ENCODE measurements at places on chromosomes 4 and X.

- no peak for DNase-seq
Measured at GRCh38 chr4:59339631-59340030, 1860.5 kb upstream of the ADGRL3 start.

DNA sequence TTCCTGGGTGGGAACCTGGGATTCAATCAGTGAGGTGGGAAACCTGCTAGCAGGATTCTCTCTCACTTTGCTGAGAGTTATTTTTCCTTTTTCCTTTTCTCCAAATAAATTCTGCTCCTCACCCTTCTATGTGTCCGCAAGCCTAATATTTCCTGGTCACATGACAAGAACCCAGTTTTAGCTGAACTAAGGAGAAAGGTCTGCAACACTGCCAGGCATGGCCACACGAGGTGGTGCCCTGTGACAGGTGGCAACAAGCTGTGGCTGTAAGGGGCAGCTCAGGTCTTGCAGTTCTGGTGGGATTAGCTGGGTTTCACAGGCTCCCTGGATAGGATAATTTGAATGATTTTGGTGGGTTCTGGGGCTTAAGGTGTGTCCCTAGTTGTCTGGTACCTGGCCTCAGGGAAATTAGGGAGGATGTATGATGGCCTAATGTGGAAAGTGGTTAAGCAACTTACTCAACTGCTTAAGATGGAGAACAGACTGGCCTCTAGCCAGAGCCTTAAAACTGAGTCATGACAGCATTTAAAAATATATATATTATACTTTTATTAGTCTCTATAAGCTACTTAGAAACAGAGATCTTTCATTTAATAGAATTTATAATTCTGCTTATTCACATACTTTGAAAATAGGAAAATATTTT, 215.0 kb downstream of the IL15 start:
- no peak for DNase-seq

DNA sequence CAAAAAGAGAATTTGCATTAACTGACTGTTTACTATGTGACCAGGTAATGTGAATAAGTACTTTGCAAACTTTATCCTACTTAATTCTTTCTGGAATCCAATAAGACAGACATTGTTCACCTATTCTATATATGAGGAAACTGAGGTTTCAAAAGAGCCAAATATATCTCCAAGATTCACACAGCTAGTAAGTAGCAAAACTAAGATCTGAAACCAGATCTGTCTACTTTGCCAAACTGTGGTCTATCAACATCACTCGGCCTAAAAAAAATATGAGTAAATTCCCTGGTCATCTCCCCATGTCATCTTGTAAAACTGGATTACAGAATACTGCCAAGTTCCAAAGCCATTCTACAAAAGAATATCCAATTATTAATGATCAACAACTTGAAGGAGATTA, 52.8 kb downstream of the ANAPC10 start:
- DNase-seq, result no peak

- no peak for DNase-seq
Measured at GRCh38 chrX:19639813-19640462, 124.6 kb upstream of the MAP3K15 start.

GRCh38 chr4:41545238-41545637, 7.3 kb downstream of the LIMCH1 start:
- DNase-seq, result no peak

- no peak for DNase-seq
Measured at GRCh38 chrX:43266487-43266886, 389.6 kb upstream of the MAOA start.

DNA sequence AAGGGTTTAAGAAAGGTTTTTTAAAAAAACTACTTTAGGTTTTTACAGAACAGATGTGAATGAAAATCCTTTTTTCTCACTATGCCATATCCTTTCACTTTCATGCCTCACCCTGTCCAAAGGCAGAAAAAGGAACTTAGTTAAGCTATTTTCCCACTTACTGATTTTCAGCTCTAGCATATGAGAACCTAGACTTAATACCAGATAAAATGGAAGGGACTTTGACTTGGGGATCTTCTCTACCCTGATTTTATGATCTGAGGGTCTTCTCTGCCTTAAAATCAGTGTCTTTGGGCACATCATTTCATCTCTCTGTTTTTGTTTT, 42.4 kb downstream of the FNIP2 start:
- no peak for DNase-seq

DNA sequence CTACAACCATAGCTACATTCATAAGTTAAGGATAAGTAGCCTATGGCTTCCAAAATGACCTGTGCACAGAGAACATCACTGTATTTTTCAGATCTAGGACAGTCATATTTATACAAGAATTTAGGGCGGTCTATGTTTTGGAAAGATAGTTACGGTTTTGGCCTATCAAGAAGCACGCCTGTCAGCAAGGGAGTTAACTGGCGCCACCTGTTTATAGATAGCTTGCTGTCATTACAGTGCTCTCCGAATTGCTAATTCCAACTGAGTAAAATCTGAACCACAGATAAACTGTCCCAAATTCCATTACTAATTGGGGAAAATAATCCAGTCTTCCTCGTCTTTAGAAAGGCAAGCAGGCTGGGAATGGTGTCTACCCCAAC, 646 bp downstream of the ABCB7 start:
- no peak for DNase-seq

GRCh38 chr4:76803522-76803921, 94.4 kb downstream of the SOWAHB start:
- no peak for DNase-seq

- DNase-seq, result no peak
Measured at GRCh38 chr4:26073886-26074560, 160.0 kb downstream of the SMIM20 start.

- DNase-seq, result no peak
Measured at GRCh38 chrX:39814391-39814790, 283.4 kb downstream of the BCOR start.

DNA sequence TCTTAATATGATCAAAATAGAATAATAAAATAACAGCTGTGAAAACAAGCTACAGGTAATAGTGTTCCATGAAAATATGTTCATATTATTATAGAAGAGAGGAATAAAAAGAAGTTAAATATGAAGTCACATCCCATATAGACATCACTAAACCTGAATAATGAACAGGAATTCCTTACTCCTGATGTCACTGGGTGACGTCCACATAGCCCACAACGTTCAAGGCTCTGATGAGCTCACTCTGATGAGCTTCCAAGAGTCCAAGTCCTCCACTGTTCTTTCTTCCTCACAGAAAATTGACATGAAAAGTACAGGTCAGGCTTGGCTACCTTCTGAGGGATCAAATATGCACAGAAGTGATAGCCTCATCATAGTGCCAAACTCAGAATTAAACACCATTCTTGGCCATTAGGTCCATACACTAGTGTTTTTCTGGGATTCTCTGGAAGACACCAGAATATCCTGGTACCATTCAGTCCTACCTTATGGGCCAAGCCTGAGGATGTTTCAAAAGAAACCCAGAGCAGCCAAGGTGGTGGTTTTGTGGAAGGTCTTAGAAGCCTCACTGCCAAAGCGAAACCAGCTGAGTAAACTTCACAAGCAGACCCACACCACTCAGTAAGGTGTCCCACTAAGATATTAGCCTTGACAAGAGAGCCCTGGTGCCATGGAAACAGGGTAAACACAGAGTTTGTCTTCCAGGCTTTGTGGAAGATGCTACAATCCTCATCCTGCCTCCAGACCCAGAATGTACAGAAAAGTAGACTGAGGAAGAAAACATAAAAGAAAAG, 138.4 kb upstream of the HHIP start:
- no peak for DNase-seq

- DNase-seq, result no peak
Measured at GRCh38 chrX:149950681-149951080, 12.4 kb upstream of the EOLA2 start.

- DNase-seq, result peak; percentile 85
Measured at GRCh38 chrX:17635231-17635630, 102.1 kb upstream of the SCML1 start.

- no peak for DNase-seq
Measured at GRCh38 chr4:168421671-168422070, 58.6 kb downstream of the DDX60L start.

GRCh38 chr4:4941751-4942150, 77.5 kb downstream of the CYTL1 start:
- no peak for DNase-seq

GRCh38 chr4:126947536-126947935, 685.2 kb upstream of the INTU start:
- DNase-seq, result no peak

GRCh38 chr4:113248320-113248719, 198.9 kb downstream of the ANK2 start:
- peak; percentile 83 for DNase-seq

DNA sequence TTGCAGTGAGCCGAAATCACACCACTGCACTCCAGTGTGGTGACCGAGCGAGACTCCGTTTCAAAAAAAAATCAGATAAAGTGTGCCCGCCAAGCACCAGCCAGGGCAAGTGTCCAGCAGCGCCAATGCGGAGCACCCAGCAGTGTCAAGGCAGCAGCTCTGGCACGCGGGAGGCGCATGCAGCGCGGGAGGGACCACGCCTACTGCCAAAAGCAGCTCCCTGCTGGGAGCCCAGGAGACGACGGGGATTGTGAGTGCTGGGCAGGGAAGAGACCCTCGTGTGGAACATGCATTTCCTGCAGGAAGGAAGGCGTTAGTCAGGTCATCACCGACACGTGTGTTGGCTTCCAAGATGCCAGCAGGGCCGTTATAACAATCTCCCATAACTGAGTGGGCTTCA, 10.4 kb downstream of the FAM53A start:
- no peak for DNase-seq

DNA sequence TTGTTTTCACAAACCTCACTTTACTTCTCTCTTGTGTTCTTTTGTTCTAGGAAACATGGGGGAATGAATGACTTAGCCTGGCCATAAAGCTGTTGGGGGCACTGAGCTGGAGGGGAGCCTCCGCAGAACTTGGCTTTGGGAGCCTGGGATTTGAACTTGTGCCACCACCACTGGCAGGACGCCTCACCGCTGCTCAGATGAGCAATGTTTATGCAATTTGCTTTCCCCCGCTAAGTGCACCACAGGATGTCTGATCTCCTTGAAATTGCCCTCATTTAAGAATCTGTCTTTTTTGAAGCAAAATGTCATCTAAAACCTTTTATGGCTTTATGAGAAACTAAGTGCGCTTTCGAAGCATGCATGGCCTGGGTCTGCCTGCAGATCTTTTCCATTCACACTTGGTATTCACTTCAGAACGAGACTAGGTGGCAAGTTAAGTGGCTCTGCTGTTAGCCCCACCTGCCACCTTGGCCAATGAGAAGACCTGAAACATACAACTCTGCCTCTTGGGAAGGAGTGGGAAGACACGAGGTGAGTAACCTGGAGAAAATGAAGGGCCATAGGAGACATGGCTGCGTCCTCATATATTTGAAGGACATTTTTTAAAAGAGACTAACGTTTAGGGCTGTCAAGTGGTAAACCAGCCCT, 119.3 kb downstream of the LDB2 start:
- no peak for DNase-seq

DNA sequence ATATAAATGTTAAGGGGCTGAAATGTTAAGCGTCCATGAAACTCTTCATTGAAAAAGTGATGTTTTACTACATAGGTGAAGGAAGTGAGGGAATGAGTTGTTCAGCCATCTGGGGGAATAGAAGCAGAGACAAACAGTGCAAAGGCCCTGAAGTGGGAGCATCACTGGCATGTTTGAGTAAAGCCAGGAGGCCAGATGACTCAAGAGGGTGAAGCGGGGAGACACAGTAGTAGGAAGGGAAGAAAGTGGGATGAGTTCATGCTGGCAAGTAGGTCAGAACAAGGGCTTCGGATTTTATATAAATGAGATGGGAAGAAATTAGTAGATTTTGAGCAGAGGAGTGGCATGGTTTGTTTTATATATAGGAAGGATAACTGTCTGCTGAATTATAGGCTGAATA, 112.5 kb upstream of the MAP9 start:
- DNase-seq, result no peak

DNA sequence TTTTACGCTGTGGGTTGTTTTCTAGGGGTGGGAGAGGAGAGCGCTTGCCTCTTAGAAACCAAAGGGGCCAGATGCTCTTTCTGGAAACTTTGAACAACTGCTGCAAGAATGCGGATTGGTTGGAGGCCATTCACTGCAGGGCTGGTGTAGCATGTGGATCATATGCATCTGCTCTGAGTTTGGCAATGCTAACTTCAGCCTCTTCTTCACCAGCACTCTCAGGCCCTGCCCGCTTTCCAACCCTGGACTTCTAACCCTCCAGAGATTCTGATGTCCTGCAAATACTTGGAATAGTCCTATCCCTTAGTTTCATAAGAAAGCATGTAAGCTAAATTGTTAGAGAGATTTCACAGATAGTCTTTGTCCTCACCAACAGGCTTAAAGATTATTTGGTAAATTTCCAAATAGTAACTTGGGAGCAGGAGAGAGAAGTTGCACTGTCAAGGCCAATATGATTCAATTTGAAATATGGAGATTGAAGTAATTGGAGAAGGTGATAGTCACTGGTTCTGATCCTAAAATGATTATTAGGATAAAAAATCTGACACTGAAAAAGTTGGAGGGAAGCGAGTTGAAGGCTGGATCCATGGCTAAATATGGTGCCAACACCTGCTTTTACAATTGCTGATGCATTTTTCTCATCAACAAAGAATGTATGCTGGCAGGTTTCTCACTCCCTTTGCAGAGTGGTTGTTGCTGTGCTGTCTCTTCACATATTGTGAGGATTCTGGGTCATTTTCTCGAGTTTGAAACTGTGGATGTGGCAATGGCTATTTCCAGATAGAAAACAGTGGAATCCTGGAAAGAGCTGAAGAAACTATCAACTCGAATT, 210.4 kb downstream of the PTTG2 start:
- DNase-seq, result no peak

- DNase-seq, result no peak
Measured at GRCh38 chr4:139050446-139050845, 34.9 kb downstream of the NOCT start.

DNA sequence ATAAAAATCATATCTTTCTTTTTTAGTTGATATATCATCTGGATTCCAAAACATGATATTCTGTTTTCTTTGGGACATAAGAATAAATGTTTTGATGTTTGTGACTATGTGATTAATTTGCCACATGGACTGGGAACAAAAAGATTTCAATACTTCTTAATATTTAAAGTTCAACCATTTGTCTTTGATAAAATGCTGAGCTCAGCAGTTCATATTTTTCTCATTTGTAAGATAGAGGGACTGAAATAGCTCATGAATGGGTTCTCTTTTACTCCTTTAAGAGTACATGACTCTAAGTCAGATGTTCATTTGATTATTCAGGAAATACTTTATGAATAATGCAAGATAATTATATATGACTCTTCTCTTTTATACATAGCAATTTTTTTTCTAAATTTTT, 205.9 kb upstream of the FAM47A start:
- no peak for DNase-seq

DNA sequence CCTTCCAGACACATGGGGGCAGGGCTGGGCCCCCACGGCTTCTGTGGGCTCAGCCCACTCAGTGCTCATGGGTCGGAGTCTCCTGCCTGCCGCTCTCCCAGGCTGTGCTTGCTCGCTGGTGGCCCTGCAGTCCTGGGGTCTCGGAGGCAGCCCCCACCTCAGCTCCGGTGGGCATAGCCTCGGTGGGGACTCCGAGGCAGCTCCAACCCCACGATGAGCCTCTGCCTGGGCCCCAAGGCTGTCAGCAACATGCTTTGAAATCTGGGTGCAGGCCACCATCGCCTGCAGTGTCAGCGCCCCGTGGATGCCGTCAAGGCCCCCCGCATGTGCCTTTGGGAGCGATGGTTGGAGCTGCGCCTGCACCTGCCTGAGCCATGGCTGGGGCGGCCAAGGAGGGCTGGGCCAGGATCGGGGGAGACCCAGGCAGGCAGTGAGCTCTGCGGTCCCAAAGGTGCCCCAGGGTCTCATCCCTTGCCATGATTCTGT, 30.2 kb upstream of the SPON2 start:
- DNase-seq, result no peak

Measured in H1 (cell line).